ENCODE measurements at places on chromosomes 12 and 14.
A peak's percentile ranks its signal among the peaks of the same experiment; 100 is the strongest.

DNA sequence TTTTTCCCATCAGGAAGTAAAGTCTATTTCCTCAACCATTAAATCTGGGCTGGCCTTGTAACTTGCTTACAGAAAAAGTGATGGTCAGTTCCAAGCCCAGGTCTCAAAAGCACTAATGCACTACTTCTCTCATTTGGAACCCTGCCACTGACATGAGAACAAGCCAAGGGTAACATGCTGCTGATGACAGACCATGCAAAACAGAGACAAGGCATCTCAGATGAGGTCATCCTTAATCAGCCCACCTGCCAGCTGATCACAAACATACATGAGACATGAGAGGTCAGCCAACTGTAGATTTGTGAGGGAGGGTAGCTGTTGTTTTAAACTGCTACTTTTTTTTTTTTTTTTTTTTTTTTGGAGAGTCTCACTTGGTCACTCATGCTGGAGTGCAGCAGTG, 16.2 kb downstream of the TWF1 start:
- DNase-seq: peak; percentile 27

DNA sequence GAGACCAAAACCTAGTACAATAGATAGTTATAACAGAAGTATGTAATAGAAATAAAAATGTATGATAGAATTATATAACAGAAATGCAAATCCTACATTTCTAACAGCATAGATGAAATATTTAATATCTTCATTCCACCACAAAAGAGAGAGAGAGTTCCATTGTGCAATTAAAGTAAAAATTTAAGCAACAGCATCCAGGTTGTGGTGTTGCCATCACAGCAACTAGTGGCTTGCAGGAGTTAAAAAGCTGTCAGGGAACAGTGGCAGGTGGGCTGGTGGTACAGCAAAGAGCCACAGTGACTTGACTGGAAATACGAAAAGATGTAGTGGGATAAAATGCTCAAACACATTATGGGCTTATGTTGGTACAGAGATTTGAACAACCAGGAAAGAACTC, 57.1 kb upstream of the MDM1 start:
- DNase-seq: no peak

- DNase-seq: no peak
Observed at GRCh38 chr12:9040484-9041186, 51.3 kb downstream of the KLRG1 start.

DNA sequence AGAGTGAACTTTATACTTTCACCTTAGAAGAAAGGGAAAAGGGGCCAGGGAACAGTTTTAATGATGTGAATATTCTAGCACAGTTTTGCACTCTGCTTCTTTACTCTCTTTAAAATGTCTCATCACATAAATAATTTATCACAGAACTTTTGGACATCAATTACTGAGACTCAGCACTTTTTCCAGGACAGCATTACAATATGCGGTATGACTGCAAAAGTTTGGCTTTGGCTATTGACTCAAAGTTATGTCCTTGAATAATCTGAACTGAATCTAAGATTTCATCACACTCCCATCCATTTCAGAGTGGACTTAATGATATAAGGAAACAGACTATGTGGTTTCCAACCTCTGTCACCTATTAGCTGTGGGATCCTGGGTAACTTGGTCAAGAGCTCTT, 11.7 kb downstream of the CCER1 start:
- no peak for DNase-seq

GRCh38 chr12:93915411-93915810, 233.0 kb upstream of the PLXNC1 start:
- no peak for DNase-seq

GRCh38 chr12:72273499-72273837, 1.3 kb downstream of the TRHDE start:
- DNase-seq: no peak

GRCh38 chr12:39103552-39104165, 198.3 kb upstream of the CPNE8 start:
- DNase-seq: peak; percentile 77

- DNase-seq: no peak
Observed at GRCh38 chr14:38248321-38249028, 7.4 kb downstream of the CLEC14A start.

DNA sequence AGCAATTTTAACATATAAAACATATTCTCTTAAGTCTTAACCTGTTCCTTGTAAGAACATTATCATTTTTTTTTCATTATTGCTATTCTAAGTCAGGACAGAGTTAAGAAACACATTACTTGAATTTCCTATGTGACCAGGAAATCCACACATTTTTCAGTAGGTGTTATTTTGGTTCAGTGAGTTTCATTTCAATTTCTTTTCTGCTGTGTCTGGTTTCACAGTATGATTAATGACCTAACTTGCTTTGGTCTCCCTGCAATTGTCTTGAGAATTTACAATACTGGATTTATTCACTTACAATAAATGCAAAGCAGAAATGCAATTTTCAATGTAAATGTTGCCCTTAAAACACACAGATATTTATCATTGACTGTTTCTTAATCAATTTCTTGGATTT, 396.9 kb upstream of the TMTC1 start:
- DNase-seq: no peak

- no peak for DNase-seq
Observed at GRCh38 chr12:76555231-76555767, 4.3 kb downstream of the OSBPL8 start.

GRCh38 chr14:29601616-29602015, 326.0 kb downstream of the PRKD1 start:
- peak; percentile 47 for DNase-seq

DNA sequence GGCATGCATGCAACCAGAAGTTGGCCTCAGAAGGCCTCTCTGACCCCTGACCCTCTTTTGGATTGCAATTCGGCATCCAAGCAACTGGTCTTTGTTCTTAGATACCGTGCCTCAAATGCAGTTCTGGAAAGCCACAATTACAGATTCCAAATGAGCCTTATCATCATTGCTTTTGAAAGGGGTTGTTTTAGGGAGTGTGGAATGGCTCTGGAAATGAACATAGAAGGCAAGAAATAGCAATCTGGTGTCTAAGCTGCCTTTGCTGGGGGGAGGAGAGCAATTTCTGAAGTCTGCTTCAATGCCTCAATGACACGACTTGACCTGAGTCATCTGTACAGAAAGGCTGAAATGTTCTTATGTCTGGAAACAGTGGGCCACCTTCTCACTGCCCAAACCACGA, 250.1 kb downstream of the NUAK1 start:
- DNase-seq: peak; percentile 40

DNA sequence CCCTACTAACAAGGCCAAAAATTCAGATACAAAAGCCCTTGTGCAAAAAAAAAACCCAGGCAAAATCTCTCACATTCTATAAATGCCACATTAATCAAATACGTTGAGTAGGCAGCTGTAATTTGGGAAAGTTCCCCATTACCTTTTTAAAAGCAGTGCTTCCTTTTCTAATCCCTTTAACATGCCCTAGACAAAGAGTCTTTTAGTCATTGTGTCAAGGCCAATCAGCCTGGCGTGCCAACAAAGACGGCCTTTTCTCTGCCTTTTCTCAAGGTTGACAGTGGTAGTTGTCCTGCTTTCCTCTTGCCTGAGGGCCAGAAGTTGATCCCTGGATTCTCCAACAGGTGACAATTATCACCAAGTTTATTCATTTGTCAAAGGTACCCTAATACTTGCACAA, 62.5 kb upstream of the METAP2 start:
- no peak for DNase-seq

- peak; percentile 96 for DNase-seq
Observed at GRCh38 chr12:87157791-87158190, 871.4 kb downstream of the C12orf50 start.

DNA sequence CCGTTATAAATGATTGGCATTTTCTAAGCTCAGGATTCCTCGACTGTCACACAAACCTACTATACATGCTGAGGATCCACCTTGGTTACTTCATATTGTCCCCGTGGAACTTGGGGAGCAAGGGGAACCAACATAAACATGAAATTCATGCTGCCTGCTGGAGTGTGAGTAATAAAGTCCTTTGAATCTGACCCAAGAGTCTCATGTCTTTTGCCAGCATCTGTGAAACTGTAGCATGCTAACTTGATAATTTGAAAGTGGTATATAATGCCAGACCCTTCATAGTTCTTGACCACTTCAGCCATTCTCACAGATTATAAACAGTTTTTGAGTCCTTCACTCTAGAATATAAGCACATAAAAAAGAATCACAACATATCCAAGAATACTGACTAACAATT, 17.1 kb downstream of the SLC35F4 start:
- no peak for DNase-seq

- DNase-seq: no peak
Observed at GRCh38 chr14:77296906-77297305, 23.8 kb downstream of the POMT2 start.

DNA sequence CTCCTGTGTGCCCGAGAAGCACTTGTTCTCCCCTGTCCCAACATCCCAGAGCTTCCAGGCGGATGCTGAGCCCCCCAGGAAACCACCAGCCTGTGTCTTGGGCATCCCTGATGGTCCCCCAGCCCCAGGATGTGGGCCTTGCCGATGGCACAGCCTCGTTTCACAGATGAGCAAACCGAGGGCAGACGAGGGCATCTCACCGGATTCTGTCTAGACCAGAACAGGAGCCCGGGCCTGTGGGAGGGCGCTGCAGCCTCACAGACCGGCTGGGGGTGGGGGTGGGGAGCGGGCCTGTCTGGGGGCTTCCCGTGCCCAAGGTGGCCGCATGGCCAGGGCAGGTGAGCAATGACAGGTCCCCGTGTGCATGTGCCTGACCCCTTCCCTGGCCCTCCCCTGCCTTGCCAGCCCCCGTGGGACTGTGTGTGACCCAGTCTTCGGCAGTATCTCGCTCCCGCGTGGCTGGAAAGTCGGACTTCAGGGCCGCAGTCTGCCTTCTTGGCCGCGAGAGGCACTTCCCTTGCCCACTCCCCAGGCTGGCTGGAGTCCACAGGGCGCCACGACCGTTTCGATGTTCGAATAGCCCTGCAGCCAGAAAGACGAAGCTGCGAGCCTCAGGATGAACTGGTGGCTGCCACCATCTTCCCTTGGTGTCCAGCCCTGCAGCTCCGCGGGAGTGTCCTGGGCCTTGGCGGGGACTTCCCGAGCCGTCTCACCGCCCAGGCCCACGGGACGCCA, 8.9 kb downstream of the RFLNA start:
- DNase-seq: no peak

- no peak for DNase-seq
Observed at GRCh38 chr12:27394676-27395075, 51.9 kb upstream of the SMCO2 start.

DNA sequence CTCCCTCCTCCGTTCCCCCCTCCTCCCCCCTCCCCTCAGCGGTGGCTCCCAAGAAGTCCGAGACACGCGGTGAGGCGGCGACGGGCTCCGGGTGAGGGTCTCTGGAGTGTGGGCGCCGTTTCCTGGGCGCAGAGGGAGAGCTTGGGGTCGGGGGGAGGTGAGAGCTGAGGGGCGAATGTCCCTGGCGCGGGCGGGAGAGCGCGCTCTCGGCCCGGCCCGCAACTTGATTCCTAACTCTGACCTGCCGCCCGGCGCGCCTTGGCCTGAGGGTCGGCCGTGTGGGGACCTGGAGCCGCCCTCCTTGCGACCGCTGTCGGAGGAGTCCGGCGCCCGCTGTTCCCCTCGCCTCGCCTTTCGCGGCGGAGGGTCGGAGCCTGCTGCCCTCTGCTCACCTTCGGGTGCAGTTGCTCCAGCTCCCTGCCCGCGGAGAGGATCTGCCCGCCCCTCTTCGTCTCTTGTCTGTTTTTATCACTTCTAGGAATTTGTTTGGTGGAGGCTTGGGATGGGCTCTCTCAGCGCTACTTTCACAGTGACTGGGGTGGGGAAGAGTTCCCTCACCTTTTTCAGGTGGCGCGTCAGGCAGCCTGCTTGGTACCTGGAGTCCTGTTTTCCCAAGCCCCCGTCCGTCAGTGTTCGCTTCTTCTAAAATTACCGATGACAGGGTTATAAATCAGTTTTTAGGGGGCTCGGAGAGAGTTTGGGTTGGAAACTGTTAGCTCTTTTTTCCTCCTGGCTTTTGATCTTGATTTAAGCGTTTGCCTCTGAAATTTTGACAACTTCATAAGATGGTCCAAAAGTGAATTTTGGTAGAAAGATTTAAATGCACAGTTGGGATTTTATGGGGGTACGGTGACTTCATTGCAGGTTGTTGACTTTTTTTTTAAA, 495 bp downstream of the ADIPOR2 start:
- DNase-seq: no peak

DNA sequence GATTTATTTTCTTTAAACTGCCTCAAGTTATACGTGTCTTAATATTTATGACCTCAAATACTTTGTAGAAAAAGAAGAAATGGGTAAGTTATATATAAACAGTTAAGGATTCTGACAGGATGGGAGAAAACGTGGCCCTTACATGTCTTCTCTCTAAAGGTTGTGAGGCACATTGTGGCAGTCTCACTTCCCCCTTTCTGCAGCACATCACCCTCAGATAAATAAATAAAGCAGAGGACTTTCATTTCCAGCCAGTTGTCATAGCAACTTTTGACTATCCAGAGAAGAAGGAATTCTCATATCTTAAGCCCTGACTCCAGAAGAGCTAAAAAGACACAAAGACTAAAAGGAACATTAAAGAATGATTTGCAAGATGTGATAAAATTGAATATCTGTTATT, 28.8 kb upstream of the CEP83 start:
- DNase-seq: no peak

- no peak for DNase-seq
Observed at GRCh38 chr12:21234395-21234794, 100.3 kb downstream of the SLCO1A2 start.

DNA sequence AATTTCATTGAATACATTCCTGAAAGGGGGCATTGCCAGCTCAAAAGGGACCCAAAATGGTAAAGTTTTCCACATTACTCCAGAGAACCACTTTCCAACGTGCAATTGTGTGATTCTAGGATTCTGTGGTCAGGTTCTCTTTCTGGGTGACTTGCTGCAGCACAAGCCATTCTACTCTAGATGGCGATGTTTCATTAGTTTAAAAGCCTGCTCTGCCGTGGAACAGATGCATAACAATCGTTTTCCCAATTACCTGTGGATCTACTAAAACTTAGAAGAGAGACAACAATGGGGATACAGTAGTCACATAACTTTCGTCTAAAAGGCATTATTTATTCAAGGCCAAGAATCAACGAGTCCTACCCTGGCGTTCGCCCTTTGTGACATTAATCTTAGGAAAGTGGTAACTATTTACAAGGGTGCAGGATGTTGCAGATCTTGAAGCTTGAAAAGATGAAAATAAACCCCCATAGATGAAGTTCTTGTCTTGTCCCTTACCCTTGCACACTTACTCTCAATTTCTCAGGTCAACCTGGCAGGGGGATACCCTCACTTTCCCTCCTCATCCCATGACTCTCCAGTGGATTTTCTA, 400.9 kb downstream of the SNAPC1 start:
- peak; percentile 67 for DNase-seq

DNA sequence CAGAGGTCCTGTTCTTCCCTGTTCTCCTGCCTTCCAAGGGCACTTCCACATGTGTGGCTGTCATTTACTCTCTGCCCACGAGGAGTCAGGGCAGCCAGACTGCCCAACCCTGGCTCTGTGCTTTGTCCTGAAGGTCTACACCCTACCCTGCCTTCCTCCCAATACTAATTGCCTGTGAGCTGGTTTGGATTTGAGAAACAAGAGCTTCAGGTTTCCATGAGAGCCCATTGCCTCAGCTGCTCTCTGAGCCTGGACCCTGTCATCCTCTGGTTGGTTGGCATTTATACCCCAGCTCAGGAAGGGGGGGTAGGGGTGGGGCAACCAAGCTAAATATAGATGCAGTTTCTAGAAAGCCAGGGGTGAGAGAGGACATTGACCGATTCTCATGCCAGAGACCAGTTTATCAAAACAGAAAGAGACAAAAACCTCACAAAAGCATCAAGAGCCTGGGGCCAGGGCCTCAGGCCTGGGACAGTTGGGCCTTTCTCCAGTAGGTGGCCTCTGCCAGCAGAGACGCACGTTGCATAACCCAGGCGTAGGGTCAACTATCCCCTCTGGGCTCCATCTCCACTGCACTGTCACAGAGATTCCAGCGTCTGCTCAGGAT, 34.5 kb downstream of the VDR start:
- peak; percentile 29 for DNase-seq

GRCh38 chr14:44798386-44799242, 163.1 kb downstream of the KLHL28 start:
- DNase-seq: no peak

Measured in fibroblast of pulmonary artery (primary cell).